ENCODE measurements at places on chromosomes 2 and 18.

GRCh38 chr2:72579591-72580180, 246.1 kb downstream of the EXOC6B start:
- DNase-seq = no peak

- DNase-seq = no peak
Measured at GRCh38 chr2:181022652-181023051, 42.2 kb downstream of the UBE2E3 start.

DNA sequence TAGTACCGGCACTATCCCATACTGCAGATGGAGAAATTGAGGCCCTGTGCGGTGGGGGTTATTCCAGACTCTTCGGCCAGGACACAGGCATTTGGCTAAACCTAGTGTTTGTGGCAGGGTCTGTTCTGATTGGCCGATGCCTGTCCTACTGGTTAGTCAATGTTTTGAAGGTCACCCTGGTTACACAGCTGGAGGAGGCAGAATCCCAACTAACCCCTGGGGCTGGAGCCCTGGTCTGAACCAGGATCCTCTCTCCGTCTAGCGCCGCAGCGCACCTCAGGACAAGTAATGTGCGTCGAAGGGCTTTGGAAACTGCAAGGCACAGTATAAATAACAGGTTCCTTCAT, 19.4 kb downstream of the TEX44 start:
- no peak for DNase-seq

- no peak for DNase-seq
Measured at GRCh38 chr2:148508878-148509287, 135.7 kb upstream of the EPC2 start.

DNA sequence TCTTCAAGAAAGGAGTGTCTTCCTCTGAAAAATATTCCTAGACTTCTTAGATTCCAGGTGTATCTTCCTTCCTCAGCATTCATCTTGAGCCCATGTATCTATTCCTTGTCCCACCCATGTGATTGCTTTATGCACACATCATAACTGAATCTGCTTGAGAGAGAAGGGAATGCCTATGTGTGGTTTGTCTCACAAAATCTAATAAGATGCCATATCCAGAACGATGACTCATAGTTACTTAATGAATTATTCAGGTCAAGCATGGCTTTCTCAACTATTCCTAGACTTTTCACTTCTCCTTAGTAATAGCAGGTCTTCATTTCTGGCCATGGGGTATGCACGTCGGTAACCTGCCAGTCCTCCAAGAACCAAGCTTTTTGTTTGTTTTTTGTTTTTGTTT, 121.8 kb downstream of the SETBP1 start:
- DNase-seq = no peak

GRCh38 chr18:27223526-27224291, 38.6 kb upstream of the CHST9 start:
- DNase-seq = no peak

DNA sequence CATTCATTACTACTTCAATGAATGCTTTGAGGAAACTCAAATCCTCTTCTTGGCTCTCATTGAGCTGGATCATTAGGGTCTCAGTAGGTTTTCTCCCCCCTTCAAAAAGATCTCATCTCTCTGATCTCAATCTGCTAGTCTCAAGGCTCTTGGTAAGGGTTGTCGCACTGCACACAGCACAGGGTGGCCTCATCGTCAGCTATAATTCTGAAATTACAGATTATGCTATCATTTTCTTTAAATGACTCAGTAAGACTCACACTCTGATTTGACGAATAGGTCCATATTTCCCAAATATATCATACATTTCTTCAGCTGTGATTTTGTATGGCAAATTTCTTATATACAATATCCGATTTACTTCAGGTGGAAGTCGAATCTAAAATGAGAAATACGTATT, 2.3 kb downstream of the SF3B6 start:
- DNase-seq = no peak

DNA sequence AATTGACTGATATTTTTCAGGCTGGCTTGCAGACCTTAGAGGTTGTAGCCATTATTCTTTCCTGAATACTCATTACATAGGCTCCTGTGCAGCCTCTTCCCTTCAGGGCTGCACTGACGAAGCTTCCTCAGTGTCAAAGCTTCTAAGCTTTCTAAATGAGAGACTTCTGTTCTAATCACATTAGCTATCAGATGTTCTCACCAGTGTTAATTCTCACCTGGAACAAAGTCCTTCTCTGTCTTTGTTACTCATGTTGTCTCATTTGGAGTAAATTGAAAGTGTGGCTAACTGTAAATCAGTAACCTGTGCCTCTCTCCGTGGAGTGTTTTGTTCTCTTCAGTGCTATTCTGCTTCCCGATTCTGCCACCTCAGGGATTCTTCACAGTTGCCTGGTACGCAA, 76.9 kb downstream of the MC4R start:
- DNase-seq = no peak

- no peak for DNase-seq
Measured at GRCh38 chr2:12317814-12318426, 398.8 kb upstream of the TRIB2 start.

GRCh38 chr2:112626604-112627059, 19.1 kb upstream of the SLC20A1 start:
- DNase-seq = peak; percentile 49

GRCh38 chr2:37816036-37816435, 109.1 kb upstream of the RMDN2 start:
- no peak for DNase-seq

DNA sequence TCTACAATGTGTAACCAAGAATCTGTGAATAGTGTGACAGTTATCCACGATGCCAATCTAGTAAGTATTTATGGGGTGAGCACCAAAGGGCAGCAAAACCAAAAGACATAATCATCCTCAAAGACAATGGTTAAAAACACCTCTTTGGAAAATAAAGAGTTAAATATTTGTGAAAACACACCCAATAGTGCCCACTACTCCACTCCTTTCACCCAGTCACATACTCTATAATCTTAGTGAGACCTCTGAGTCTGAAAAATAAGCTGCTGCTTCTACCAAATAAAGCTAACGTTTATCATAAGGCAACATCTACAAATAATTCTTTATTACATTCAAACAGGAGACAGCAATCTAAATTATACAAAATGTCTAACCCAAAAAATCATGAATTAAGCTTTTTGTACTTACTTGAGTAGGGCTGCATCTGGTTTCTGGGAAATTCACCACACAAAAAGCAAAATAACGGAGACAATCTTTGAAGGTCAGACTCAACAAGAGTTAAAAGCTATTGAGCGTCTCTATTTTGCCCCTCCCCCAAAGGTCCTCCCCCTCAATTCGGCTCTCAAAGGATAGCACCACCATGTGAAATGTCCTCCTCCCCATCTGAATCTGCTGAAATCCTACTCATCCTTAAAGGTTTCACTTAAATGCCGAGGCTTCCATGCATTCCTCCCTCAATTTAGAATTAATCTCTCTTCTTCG, 2.0 kb downstream of the RAPH1 start:
- no peak for DNase-seq

GRCh38 chr18:61471942-61472341, 138.7 kb downstream of the CDH20 start:
- no peak for DNase-seq

- no peak for DNase-seq
Measured at GRCh38 chr2:44139741-44140140, 28.9 kb upstream of the PPM1B start.

GRCh38 chr18:51191128-51191717, 6.3 kb downstream of the MEX3C start:
- DNase-seq = no peak

GRCh38 chr2:46847185-46847710, 68.4 kb downstream of the MCFD2 start:
- no peak for DNase-seq

GRCh38 chr2:122236152-122236874, 480.9 kb downstream of the TSN start:
- no peak for DNase-seq

GRCh38 chr2:55590810-55591440, 26.5 kb downstream of the PPP4R3B start:
- no peak for DNase-seq

DNA sequence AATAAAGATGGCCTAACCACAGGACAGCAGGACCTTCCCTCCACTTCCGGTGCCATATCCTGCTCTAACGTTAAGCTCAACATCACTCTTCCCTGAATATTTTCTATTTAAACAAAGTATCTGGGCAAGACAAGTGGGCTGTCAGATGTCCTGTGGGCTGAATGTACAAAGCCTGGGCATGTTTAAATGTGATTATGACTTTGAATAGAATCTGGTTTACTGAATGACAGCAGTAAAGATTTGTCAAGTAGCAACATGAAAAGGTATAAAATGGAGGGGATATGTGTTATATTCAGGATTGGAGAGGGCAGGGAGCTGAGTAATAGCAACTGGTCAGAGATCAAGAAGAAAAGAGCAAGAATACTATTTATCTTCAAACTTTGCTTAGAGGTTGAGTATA, 540.9 kb downstream of the NRXN1 start:
- DNase-seq = no peak

DNA sequence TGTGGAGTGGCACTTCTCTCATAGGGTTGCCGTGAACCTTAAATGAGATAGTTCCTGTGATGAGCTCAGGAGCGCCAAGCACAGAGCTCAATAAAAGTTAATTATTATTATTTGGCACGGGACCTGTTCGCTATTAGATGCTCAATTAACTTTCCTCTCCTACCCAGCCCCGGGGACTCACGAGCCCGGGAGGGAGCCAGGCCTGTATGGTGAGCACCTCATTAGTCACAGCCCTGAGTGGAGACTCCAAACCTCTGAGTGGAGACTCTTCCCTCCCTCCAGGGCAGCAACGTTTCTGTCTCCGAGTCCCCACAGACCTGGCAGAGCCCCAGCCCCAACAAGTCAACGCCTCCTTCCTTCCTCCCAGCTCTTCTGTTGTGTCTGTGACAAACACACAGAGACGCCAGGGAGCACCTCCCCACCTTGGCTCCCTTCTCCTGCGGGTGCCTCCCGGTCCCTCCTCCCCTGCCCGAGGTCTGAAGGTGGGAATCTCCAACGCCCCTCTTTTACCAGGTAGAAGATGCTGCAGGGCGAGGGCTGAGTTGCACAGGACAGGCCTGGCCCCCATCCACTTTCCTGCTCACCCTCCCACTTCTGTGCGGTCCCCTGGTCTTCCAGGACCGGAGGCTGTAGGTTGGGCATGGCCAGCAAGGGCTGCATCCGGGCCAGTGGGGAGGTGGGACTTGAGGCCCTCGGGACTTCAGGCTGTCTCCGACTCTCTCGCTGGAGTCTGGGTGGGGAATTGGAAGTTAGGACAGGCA, 52.7 kb upstream of the ODC1 start:
- DNase-seq = no peak

DNA sequence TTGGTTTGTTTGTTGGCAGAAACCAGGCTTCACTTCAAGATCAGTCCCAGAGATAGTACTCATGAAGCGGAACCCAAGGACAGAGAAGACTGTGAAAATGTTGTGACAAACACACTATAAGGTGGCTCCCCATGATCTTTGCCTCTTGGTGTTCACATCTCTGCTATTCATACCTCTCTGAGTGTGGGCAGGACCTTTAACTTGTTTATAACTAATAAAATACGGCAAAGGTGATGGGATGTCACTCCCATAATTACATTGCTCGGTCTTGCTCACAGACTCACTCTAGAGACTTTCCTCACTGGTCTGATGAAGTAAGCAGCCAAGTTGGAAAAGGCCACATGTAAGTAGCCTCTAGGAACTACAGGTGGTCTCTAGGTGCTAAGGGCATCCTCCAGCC, 30.6 kb upstream of the UGP2 start:
- no peak for DNase-seq

- DNase-seq = no peak
Measured at GRCh38 chr18:6661692-6662415, 67.7 kb upstream of the ARHGAP28 start.

DNA sequence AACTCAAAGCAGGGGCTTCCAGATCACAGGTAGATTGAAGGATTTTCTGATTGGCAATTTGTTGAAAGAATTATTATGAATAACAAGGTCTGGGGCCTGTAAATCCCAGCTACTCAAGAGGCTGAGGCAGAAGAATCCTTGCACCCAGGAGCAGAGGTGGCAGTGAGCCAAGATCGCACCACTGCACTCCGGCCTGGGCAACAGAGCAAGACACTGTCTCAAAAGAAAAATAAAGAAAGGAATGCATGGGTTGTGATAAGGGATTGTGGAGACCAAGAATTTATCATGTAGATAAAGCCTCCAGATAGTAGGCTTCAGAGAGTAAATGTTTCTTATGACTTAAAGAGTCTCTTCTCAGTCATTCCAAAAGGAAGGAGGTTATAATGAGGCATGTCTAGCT, 35.8 kb upstream of the DYNAP start:
- DNase-seq = no peak

DNA sequence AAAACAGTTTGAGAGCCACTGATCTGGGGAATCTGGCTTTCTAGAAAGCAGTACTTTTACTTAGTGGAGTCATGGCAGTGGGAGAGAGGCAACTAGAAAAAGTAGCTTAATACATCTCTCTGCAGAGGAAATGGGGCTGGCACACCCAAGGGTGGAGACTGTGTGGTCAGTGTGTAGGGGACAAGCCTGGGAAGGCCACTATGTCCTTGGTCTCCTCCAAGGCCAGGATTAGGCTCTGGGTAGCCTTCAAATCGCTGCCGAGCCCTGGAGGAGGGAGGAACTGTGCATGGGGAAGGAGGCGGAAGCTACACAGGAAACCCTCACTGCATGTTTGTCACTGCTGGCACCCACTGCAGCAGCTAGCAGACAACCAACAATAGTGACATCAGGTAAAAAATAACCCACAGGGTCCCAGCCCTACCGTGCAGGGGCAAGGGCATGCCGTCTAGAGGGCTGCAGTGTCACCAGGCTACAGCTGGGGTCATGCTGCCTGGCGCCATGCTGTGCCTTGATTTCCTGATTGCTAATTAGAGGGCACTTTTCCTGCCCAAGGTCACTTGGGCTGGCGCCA, 34.8 kb downstream of the LBH start:
- peak; percentile 38 for DNase-seq
